ENCODE measurements at places on chromosomes 12 and 14.

GRCh38 chr14:102373110-102373509 lies 10.4 kb downstream of the TECPR2 start:
- DNase-seq, result no peak

DNA sequence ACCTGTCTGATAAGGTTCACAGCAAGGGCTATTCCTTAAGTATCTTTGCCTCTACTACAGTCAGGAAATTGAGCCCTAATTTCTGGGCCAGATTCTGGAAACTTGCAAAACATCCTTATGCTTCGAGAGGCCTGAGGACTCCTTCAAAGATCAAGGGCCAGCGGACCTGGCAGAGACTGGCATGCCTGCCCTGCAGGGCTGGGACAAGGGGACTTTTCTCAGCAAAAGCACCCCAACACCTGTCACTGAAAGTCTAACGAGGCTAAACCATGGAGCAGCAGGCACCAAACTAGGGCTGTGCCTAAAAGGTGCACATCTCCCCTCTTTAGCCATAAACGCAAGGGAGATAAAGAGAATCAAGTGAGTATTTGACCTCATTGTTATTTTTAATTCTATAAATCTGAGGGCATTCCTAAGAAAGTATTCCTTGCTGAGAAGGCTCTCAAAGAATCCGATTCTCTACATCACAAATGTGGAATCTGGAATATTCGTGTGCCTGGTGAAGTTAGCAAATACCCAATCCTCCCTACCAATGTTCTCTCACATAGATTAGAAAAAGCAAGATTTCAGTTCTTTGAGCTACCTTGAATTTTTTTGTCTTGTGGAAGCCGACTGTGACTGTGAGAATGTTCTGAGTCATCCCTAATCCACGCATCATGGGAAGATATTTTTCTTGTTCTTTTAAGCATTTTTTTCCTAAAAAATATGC lies 328.2 kb upstream of the NOVA1 start:
- DNase-seq, result no peak

DNA sequence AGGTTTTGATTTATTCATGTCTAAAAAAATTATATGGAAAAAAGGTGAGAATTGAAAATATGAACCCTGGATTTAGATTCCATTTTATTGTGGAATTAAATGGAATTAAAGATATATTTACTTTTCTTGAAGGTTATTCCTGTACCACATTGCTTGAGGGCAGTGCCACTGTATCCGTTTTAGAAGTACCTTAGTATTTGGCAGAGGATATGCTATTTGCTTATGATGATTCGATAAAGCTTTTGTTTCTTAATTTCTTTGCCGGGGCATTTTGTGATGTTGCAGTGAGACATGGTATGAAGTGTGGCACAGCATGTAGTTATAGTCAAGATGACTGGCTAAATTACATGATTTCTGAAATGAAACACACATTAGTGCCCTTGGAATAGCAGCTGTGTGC lies 7.6 kb downstream of the TMTC2 start:
- no peak for DNase-seq

DNA sequence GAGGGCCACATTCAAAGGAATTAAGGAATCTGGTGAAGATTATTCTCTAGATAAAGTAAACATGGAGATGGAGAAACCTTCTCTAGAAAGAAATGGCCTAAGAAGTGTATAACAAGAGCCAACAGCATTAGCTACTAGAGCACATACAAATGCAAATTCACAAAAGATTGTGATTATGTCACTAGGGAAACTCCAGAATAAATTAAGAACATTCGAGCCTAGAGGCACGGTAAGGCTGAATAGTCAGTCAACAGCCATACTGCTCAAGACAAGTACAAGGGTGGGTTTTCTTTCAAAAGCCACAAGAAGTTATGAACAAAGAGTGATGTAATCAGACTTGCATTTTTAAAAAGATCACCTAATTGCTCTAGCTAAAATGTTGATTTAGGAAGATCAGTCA lies 25.4 kb downstream of the PPP4R3A start:
- DNase-seq, result no peak

DNA sequence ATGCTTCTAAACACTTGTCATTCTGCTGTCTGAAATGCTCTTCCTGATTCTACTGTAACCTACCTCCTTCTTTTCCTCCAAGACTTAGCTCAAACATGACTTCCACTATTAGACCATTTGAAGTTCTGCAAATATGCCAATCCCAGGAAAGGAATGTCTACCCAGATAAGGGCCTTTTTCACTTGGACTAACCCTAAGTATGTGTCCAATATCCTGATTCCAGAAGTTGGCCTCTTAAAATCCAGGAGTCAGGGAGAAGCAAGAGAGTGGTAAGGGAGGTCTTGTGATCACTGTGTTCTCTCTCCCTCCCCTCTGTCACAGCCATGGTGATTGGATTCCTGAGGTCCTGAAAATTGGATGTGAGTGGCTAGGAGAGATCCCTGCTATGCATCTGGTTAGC lies 30.2 kb downstream of the ADCY6 start:
- no peak for DNase-seq

DNA sequence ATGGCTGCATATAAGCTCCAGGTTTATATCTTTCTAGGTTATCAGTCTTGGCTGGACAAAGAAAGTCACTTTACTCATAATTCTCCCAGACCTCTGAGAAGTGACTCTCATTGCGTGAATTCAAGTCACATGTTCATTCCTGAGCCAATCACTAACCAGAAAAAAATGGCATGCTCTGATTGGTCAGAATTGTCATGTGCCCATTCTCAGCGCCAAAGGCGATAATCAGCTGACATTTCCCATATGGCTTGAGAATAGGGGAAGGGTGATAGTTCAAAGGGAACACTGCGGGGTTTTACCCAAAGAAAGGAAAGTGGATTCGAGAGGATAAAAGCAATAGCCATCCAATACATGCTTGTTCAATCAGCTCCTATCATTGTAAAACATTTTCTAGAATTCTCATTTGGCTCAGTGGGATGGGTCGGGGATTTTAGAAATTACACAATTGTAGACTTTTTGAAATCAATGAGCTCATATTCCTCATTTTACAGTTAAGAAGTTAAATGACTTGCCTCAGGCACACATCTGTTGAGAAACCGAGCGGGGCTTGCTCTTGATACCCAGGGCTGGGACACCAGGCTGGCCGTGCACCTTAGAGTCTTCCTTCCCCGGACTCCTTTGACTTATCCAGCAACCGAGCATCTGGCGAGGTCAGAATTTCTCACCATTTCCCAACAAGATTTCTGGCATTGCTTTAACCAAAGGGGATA lies 454.0 kb upstream of the TBX3 start:
- no peak for DNase-seq

GRCh38 chr12:115946092-115946491 lies 331.4 kb downstream of the MED13L start:
- DNase-seq, result no peak

GRCh38 chr12:58795825-58796224 lies 124.5 kb downstream of the LRIG3 start:
- DNase-seq, result no peak

DNA sequence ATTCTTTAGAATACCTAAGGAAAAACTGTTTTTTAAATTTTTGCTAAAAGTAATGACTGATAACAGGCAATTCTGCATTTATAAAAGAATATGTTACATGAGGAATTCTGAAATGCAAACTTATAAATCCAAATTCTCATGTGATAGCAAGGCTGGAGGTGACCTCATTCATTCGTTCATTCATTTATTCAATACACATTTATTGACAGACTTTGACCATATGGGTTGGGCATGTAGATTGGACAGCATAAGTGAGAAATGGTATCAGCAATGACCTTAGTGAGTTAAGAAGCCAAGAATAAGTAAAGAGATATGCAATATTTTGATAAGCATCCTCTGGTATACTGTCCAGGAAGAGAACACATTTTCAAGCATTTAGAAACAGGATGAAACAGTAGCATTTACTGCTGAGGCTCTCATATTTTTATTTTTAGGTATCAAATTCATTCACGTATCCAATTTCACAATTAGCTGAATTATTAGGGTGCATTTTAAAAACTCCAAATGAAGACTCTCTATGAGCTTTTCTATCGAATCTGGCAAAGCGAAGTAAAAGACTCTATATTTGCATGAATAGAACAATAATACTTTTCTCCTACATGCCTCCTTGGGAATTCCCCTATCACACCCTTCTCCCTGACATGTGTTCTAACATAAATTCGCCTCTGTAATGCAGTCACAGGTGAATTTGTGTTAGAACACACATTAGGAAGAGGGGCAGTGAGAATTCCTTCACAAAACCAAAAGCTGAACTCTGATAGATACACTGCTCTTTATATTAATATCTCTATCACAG lies 49.9 kb downstream of the PEBP1 start:
- no peak for DNase-seq

DNA sequence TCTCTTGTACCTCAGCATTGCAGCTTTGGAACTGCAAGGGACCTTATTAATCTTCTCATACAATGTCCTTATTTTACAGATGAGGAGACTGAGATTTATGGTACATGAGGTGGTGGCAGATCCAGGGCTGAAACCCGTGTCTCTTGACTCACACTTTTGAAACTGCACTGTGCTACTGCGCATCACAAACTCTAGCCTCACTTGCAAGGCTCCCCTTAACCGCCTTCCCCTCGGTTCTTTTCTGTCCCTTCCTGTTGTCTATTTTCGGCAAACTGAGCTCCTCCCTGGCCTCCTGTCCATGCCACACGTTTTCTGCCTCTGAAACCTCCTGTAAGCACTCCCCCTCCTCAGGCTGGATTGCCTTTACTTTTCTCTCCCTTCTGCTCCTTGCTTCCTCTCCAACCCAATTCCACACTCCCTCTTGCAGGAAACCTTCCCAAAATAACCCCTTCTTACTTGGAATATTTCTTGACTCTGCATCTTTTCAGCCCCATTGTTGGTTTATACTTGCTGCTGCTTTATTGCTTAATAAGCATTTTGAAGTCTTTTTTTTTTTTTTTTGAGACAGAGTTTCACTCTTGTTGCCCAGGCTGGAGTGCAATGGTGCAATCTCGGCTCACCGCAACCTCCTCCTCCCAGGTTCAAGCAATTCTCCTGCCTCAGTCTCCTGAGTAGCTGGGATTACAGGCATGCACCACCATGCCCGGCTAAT lies 72.4 kb upstream of the CISTR start:
- DNase-seq, result no peak

DNA sequence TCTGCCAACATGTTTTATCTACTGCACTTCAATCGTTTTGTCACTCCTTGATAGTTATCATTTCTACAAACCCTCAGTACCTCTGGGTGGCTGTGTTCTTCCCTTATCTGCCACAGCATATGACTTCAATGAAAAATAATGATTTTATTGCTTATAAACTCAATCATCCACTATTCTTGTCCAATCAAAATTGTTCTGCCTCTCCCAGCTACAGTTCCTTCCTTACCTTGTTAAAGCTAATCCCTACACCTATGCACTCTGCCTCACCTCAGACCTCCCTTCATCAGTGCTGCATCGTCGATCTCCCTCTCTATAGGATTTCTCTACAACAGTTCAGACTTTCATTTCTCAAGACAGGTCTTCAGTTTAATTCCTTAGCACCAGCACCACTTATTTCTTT lies 58.8 kb downstream of the ERGIC2 start:
- DNase-seq, result no peak

DNA sequence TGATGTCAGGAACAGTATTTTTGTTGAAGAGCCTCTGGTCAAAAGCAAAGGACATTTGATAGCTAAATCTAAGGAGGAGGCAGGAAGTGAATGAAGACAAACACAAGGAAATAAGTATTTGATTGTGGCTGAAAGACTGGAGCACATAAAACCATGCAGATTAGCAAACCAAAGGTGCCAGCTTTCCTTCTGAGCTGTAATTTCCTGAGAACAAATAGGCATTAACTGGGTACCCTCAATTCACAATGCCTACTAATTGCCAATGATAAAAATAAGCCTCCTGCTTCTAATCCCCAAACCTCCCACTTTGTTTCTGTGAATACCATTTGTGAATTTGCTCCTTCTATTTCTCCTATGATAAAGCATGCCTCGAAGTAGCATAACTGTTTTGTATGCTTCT lies 1279.6 kb upstream of the USP15 start:
- no peak for DNase-seq

GRCh38 chr12:112473056-112473455 lies 54.3 kb downstream of the PTPN11 start:
- DNase-seq, result no peak

- DNase-seq, result no peak
Observed at GRCh38 chr12:130127912-130128789, 34.1 kb upstream of the FZD10 start.

Data from RCC 7860 (cell line).